ENCODE measurements at places on chromosomes 4 and X.

DNA sequence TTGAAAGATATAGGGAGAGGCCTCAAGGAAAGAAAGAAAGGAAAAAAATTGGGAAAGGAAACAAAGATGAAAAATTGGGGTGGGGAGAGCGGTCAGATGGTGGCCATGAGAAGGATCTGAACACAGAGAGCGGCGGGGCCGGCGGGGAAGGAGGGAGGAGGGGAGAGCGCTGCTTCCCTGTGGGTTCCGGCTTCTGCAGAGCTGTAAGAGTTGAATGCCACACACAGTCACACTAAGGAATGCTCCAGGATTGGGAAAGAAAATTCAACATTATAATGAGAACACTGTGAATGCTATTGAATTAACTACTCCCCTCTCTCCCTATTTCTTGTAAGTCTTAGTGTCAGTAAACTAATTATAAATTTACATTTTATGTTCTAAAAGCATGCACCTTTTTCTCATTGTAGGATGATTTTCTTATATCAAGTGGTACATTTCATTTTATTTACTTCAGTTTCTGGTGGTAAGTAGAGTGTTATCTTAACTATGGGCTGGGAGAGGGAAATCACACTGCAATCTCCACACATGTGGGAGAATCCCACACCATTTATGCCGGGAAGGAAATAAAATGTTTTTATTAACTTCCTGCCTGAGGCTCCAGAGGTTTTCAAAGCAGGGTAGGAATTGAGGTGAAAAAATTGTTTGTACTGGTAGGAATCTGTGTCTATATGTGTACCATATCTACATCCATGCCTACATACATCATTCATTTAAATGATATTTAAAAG, 904 bp downstream of the F11 start:
- H3K4me1 ChIP-seq: peaks cover 5% of the 10 kb centered on the region
- H3K27me3 ChIP-seq: no peaks in the 10 kb centered on the region
- H3K36me3 ChIP-seq: no peaks in the 10 kb centered on the region

DNA sequence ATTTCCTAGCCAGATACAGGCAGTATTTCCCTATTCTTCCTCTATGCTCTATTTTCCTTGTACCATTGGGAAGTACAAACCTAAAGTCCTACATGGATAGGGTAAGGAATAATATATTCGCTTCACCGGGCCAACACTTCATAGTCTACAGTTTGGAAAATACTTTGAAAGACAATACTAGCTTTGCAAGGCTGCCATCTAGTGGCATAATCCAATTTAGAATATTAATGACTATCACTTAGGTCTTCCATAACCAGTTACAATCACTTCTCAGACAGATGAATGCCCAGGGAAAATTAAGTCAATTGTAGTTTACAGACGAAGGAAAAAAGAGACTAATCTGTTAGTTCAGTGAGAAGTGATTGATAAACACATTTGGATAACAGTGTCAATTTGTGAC, 141.0 kb upstream of the FAM47C start:
- no peak for DNase-seq
- H3K27me3 ChIP-seq: no peaks in the 10 kb centered on the region
- no peaks in the 10 kb centered on the region for H3K36me3 ChIP-seq
- H3K4me3 ChIP-seq: no peak overlapping the region
- H3K4me1 ChIP-seq: no peaks in the 10 kb centered on the region
- no peak overlapping the region for H3K27ac ChIP-seq

DNA sequence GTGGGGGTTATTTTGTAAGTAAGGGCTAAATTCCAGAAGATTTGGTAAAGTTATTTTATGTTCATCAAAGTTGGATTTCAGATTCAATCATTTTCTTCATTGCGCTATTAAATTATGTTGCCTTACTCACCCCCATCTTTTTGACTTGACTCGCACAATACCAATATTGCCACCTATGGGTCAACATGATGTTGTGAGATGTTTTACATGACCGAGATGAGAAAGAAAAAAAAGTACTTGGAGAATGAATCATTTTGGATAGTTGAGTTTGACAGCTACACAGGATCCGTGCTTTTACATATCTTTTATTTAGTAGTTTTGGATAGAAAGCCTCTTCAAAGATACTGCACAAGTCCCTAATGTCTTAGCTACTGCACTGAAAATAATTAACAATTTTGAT, 224.2 kb upstream of the EMCN start:
- H3K4me3 ChIP-seq: no peak overlapping the region
- H3K36me3 ChIP-seq: no peaks in the 10 kb centered on the region
- H3K4me1 ChIP-seq: no peaks in the 10 kb centered on the region
- H3K27ac ChIP-seq: no peak overlapping the region

DNA sequence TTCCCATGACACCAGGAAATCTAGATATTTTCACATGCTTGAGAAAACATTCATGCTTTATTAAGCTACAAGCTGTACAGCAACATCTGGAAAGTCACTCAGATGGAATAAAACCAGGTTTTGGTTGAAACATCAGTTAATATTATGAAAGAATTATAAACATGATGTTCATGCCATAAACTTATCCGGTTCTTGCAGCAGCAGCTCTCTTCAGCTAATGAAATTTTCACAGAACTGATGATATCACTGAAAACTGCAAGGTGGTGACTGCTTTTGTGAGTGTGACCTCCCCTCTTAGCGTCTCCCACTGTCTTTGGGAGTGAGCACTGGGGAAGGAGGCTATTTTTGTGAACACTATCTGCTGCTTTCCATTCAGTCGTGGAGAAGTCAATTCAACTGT, 56.9 kb downstream of the ARHGAP10 start:
- H3K4me1 ChIP-seq: peaks cover 4% of the 10 kb centered on the region
- no peak for DNase-seq
- H3K27me3 ChIP-seq: no peaks in the 10 kb centered on the region
- no peaks in the 10 kb centered on the region for H3K36me3 ChIP-seq

- no peaks in the 10 kb centered on the region for H3K27me3 ChIP-seq
- no peaks in the 10 kb centered on the region for H3K36me3 ChIP-seq
- no peak overlapping the region for H3K4me3 ChIP-seq
Observed at GRCh38 chr4:72975488-72975784, 94.1 kb downstream of the COX18 start.

All from spleen (tissue), 13 donors.